Thoracic aorta endothelial cell (primary cell): ENCODE measurements at places on chromosomes 13 and 19. TPM values are rescaled to one million over a fixed set of nuclear protein-coding genes. Genes with fewer than 3 reads are reported as not detected.

C19orf81 gene
- 0.40 TPM in 1 of 2 replicates, not detected in the other for total RNA-seq

CD37 gene
- not detected in 2 replicates for total RNA-seq

IL12RB1 gene
- total RNA-seq: not detected in 2 replicates

METTL21C gene
- not detected in 2 replicates for total RNA-seq

TMEM143 gene
- total RNA-seq: 4.4 and 5.0 TPM in 2 replicates

FXYD1 gene
- total RNA-seq: not detected in 2 replicates
